ENCODE measurements at places on chromosomes 1 and 21. TPM values are rescaled to one million over a fixed set of nuclear protein-coding genes. Genes with fewer than 3 reads are reported as not detected.

Gene LMOD1
- total RNA-seq: 58.4 TPM

Gene LCE6A
- not detected for total RNA-seq

Gene ARHGEF10L
- total RNA-seq: 151 TPM

Gene FCER1A
- not detected for total RNA-seq

Gene REN
- 0.18 TPM for total RNA-seq

- no peak for DNase-seq
Observed at GRCh38 chr1:10724948-10725847, 71.2 kb downstream of the CASZ1 start.

GRCh38 chr1:172544481-172545104, 11.6 kb downstream of the SUCO start:
- DNase-seq: no peak

- DNase-seq: no peak
Observed at GRCh38 chr1:180571060-180571831, 12.5 kb downstream of the OVAAL start.

DNA sequence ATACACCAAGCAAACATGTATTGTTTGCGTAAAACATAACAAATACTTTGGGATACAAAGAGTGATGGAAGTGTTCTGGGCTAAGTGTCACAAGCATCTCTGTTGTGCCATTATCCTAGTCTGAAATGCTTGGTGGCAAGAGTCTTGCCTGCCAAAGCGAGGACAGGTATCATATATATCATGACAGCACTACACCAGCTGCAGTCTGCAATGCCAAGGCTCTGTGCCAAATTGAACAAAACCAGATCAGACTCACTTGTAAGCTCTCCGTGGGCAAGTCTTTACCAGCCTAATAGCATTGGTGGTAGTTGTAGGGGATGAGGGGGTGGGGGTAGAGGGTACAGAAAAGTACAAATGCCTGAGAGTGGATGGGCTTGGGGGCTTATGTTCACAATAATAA, 119.2 kb downstream of the RWDD3 start:
- DNase-seq: no peak

GRCh38 chr1:60813071-60813470, 269.3 kb upstream of the NFIA start:
- no peak for DNase-seq
